Peyer's patch (tissue), 4 donors: ENCODE measurements at places on chromosomes 4 and X.

DNA sequence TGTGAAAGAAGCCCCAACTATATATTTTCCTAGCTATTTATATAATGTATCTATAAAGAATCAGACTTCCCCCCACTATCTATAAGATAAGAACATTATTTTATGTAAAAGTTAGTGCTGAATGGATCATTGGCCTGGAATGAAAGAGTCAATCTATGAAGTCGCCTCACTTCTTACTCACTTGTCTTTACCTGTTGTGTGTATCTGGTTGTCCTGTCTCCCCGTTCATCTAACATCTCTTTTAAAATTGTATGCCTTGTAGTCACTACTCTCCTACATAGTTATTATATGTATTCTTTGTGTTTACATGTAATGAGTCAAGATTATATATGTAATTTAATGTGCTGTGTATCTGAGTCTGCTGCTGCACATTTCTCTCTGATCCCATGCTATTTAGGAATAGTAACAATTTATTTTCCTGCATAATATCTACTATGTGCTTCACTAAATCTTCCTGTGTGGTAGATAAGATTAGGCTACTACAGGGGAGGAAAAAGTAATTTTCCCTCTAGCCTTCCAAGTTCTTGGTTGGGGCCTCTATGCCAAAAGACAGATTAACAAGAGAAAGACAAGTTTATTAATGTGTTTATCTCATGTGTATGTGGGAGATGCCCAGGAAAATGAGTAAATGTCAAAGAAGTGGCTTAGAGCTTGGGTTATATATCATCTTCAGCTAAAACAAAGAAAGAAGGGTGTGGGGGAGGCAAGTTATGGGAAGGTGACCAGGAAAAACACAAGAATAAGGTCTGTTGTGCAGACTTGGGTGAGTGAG, 77.6 kb upstream of the FRMPD4 start:
- DNase-seq = no peak

DNA sequence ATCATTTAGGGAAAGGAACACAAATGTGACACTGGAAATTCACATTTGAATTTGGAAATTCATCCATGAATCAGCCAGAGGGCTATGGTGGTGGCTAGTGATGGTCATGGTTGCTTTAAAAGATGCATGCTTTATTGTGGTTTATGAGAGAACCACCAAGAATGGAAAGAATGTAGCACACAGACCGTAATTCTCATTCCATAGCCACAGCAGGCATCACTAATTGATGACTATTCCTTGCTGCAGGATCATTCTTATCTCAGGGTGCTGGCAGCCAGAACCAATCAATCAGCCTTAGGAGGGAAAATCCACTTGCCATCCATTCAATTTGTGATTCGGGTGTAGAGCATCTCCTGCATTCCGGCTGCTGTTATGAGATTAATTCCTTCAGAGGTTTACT, 115.6 kb downstream of the DHRSX start:
- DNase-seq = no peak

DNA sequence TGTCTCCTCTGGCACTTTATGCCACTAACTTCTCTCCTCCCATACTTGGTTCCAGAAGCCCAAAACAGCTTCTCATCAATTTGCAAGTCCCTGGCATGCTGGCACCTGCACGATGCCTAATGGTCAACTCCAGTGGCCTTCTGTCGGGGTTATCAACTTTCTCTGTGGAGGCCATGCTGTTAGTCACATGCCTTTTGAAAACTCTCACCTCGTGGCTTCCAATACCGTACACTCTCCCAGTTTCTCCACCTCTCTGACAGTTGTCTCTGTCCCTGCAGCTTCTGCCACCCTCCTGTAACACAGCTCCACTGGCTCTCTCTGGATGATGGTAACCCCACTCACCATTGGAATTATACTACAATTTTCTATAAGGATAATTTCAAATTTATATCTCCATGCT, 324.0 kb downstream of the NR3C2 start:
- DNase-seq = no peak

GRCh38 chr4:139419388-139419914, 34.5 kb upstream of the RAB33B start:
- peak; percentile 61 for DNase-seq

DNA sequence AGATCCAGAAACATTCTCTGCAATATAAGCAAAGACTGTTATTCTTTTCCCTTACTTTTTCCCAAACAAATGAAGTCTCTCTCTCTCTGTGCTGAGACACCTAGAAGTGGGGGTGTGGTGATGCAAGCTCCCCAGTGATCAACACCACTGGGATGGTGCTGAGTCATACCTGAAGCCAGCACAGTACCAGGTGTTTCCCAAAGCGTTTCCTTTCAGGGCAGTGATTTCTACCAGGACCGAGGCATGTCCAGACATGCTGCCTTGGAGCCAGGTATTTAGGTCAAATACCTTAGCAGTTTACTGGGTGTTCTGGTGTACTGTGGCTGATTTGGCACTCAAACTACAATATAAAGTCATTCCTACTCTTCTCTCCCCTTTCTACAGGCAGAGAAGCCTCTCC, 726.5 kb downstream of the FAM133A start:
- no peak for DNase-seq

- peak; percentile 52 for DNase-seq
These were observed 131.2 kb upstream of the STX18 start for GRCh38 chr4:4673070-4673469.
